Activated T-cell treated with anti-CD3 and anti-CD28 coated beads, Interleukin-2, amount 50 U/mL, for 72 hours (primary cell): ENCODE measurements at places on chromosomes 16 and 17.

DNA sequence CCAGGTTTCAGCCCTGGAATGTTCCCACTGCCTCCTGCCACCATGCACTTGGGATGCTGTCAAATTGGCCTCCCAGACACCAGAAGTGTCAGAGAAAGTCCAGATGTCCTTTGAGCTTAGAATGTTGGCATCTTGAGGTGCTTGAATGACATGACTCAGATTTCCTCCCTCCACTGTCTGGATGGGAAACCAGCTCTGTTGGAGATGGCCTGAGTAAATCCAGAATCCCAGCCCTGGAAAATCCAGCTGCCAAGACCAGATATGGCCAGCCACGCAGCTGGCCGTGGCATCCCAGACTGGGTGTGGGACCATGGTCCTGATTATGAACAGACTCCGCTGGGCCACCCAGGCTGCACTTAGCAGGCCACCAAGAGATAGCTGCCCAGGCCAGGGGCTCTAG, 57.0 kb upstream of the CLEC3A start:
- no peak for DNase-seq

DNA sequence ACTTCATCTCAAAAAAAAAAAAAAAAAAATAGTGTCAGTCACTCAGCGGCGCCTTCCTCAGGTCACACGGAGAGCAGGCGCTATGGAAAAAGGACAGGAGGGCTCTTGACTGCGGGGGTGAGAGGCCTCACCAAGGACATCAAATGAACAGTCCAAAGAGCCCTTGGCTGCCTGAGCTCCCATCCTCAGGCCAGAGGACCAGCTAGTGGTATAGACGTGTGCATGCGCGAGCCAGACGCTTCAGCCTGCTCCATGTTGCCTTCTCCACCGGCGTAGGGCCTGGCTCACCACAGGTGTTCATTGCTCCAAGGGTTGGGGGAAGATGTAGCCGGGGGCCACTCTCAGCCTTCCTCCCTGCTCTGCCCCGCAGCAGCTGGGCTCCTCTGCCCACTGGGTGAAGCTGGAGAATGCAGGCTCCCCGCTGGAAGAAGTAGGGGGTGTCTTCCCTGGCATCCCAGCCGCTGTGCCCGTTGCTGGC, 65.8 kb upstream of the PLCG2 start:
- no peak for DNase-seq

DNA sequence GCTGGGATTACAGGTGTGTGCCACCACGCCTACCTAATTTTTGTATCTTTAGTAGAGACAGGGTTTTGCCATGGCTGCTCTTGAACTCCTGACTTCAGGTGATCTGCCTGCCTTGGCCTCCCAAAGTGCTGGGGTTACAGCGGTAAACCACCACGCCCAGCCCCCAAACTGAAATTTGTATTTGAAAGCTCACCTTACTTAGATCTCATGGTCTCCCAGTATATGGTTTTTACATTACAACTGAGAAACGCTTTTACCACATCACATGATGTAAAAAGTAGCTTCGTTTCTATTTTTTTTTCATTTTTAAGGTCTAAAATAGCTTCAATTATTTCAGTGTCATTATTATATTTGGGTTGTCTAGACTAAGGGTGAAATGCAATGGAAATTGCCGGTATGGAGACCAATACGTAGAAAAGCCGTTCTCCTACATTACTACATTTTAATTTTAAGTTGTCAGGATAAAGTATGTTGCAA, 93.3 kb downstream of the BCAS3 start:
- DNase-seq: no peak

GRCh38 chr16:81003610-81004460, 2.9 kb downstream of the CMC2 start:
- DNase-seq: no peak

DNA sequence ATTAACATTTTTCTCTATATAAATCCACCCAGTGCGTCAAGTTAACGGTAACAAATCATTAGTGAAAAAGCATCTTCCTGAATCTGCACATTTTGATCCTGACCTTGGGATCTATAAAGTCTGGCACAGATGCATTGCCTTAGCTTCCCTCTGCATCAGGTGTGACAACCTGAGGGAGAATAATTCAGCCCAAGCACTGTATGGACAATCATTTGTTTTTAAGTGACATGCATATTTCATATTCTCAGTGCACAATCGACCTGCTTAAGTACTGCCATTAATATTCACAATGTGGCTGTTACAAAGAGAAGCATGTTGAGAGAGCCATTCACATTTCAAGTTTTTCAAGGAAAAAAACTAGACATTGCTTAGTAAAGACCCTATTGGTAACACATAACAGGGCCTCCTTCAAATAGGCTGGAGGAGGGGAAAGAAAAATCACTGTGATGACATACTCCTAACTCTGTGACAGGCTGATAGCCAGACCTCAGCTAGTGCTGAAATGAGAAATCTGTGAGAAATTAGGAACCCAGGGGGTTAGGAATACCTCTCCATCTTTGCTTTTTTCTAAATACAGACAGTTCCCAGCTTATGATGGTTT, 505.3 kb upstream of the CDH5 start:
- no peak for DNase-seq

DNA sequence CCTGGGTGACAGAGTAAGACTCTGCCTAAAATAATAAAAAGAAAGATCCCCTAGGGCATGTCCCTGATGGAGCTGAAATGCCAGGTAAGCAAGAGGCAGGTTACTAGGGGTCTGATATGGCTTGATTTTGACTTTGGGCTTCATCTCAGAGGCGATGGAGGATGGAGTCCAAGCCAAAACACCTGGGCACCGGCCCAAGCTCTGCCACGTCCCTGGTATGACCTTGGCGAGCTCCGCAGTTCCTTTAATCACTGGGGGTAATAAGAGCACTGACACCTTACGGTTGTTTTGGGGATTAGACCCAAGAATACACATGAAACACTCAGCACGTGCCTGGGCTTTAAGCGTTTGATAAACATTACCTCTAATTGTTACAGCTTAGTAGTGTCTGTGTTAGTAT, 350.8 kb upstream of the HSBP1 start:
- no peak for DNase-seq

GRCh38 chr17:16251556-16251955, 34.5 kb downstream of the PIGL start:
- no peak for DNase-seq

DNA sequence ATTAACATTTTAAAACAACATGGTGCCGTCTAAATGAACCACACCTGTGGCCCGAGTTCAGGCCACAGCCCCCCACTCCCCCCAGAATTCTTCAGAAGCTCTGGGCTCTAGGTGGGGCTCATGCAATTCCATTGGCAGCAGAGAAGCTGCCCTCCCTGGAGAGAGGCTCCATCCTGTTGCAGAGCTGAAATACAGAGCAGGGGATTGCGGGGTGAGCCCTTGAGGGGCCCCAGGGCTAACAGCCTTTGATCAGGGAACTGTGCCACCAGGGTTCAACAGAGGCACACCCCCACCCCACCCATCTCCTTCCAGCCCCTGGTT, 69.3 kb downstream of the ABR start:
- DNase-seq: no peak

GRCh38 chr17:9195961-9196670, 174.8 kb downstream of the NTN1 start:
- no peak for DNase-seq

DNA sequence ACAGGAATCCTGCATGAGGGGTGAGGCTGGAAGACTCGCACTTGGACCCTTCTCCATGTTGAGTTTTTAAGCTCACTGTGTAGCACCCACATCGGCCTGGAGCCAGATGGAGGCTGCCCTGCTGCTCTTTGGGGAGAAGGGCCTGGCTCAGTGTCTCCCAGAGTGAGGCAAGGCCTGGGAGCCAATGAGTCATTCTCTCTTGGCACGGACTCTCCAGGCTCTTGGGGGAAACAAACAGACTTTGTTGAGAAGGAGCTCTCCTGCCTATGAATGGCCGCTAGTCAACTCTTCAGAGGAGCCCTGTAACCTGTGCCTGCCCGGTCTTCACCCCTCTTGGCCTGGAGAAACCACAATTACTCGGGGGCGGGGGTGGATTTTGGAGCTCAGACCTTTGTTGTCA, 50.8 kb upstream of the MAF start:
- DNase-seq: no peak

- DNase-seq: no peak
These were observed 117.1 kb downstream of the TRIM37 start for GRCh38 chr17:58989629-58990028.

DNA sequence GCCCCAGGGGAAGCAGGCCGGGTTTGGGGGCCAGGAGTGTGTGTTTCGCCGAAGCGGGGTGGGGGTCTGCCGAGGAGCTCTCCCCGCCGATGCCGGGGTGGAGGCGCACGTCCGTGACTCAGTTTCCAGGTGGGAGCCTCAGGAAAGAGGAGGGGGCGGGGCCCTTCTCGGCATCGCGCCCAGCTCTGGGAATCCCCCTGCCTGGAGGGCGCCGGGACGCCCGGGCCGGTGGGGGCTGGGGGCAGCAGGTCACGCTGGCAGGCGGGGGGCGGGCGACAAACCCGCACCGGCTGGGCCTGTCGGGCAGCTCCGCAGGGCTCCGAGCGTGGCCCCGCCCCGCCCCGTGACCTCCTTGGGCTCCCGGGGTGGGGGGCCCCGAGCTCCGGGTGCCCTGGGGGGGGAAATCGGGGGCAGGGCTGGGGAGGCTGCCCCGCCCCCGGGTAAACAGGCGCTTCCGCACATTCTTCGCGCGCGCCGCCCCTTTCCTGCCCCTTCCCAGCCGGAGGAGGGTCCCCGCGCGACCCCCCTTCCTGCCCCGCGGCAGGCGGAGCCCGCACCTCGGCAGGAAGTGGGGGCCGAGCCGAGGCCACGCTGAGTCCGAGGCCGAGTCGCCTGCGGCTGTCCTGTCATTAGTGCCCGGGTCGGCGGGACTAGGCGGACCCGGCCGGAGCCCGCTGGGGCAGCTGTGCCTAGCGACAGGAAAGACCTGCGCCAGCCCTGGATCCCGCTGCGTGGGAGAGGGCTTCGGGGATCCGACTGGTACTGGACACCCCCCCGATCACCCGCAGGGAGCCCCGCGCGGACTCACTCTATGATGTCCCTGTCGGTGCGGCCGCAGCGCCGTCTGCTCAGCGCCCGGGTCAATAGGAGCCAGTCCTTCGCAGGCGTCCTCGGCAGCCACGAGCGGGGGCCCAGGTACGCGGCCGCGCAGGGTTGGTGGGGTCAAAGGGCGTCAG, 9.3 kb downstream of the RIPOR1 start:
- DNase-seq: peak; percentile 65

GRCh38 chr17:40625311-40625710, 22.3 kb downstream of the SMARCE1 start:
- no peak for DNase-seq

- DNase-seq: no peak
These were observed 19.5 kb downstream of the USP7 start for GRCh38 chr16:8943966-8944759.

GRCh38 chr16:85437166-85438052, 175.7 kb upstream of the GSE1 start:
- no peak for DNase-seq

GRCh38 chr17:77375917-77376651, 235.3 kb downstream of the SEC14L1 start:
- DNase-seq: peak; percentile 84

DNA sequence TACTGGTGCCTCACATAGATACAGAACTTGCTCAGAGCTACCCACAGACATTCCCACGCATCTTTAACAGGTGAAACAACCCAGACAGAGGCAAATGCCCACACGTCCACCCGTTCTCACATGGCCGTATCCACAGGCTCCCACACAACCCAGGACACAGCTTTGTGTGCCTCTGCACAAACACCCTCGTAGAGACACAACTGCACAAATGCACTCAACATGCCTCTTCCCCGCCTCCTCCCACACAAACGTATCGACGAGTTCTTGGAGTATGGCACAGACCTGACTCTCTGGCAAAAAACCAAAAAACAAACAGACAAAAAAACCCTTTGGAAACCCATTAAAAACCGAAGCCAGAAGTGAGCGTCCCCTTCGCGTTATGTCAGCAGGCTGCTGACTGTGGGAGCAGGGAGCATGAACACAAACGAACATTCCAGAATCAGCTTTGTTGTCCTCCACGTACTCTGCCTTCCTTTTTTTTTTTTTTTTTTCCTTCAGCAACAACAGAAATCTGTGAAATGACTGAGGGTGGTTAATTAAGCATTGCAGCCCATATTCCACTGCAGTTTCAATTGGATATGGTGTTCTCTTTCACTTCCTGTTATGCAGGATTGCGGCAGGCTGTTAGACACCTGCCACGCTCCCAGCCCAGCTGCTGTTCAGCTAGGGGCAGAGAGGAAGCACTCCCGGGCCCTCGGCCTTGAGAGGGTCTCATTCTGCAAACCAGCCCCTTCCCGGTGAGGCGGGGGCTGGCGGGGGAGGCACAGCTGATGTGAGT, 313.7 kb downstream of the MAF start:
- peak; percentile 43 for DNase-seq

DNA sequence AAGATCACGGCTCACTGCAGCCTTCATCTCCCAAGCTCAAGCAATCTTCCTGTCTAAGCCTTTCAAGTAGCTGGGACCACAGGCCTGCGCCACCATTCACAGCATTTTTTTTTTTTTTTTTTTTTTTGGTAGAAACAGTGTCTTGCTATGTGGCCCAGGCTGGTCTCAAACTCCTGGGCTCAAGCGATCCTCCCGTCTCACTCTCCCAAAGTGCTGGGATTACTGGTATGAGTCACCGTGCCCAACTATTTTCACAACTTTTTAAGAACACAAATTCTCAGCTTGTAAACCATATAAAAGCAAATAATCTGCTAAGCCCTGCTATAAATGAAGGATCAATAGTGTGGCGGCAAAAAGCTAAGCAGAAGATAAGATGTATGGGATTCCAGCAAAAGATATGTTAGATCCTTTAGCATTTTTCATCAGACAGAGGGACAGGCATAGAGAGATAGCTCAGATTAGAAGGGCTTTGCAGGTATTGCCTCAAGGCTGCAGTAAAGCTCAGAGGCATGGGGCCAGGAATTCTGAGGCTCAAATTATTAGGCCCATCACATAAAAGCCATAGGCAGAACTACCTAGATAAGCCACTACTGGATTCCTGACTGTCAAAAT, 55.1 kb downstream of the EMP2 start:
- no peak for DNase-seq

- peak; percentile 14 for DNase-seq
These were observed 750 bp downstream of the TMEM132E start for GRCh38 chr17:34579979-34580684.

DNA sequence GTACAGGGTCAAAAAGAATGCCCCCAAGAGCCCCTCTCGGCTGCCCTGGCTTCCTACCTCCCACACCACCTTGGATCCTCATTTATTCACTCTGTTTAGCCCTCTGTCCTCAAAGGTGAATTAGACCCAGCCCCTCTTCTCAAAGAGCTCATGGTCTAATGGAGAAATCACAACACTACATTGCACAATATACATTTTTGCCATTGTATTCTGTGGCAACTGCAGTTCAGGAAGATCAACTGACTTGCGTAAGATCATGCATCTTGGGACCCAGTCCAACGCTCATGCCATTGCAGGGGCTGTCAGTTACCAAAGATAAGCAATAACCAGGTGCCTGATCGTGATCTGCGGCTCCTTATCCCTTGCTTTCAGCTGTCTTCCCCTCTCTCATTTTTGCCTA, 1.4 kb downstream of the KRT38 start:
- no peak for DNase-seq

DNA sequence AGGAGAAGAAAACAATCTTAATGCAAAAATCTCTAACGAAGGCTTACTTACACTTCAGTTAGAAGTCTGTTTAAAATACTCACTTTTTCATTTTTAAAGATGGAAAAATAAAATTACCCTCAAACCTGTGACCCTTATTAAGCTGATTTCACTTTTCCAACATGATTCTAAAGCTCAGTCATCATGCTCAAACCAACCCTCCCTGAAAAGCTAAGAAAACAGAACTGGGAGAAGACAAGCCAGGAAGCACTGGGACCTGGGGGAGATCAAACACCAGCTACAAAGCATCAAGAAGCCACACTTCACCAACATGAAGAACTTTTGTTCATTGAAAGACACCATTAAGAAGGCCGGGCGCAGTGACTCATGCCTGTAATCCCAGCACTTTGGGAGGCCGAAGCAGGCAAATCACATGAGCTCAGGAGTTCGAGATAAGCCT, 88.8 kb downstream of the LITAF start:
- no peak for DNase-seq
